Epithelial cell of proximal tubule (primary cell): ENCODE measurements at places on chromosomes 6 and 20. TPM values are rescaled to one million over a fixed set of nuclear protein-coding genes. Genes with fewer than 3 reads are reported as not detected.

Gene MRPL18
- 166 and 183 TPM in 2 replicates for total RNA-seq

Gene NHLRC1
- total RNA-seq, result 0.40 and 1.2 TPM in 2 replicates

Gene MAFB
- total RNA-seq, result 0.12 TPM in 1 of 2 replicates, not detected in the other

- DNase-seq, result no peak
These were observed 23.5 kb downstream of the TBC1D20 start for GRCh38 chr20:438571-439469.

DNA sequence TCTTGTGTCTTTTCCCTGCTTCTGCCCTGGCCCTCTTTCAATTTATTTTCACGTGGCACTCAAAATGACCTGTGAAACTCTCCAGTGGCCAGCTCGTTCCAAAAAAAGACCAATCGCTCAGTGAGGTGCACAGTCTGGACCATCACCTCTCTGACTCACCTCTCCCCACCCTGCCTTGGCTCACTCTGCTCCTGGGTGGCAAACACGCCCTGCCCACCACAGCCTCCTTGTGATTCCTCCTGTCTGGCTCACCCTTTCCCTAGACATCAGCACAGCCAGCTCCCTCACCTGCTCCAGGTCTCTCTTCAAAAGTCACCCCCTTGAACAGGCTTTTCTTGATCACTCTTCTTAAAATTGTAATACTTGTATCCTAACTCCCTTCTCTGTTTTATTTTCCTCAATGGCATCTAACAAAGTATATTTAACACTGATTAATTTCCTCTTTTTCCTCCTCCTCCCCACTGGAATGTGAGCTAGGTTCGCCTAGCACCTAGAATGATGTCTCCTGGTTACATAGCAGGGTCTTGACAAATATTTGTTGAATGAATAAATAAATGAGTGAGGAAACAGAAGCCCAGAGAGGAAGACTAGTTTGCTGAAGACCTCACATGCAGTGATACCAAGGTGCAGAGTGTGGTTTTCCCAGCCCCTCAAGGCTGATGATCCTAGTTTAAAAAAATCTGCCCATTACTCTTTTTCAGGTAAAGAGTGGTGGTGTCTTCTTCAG lies 109.0 kb downstream of the GJA10 start:
- no peak for DNase-seq

DNA sequence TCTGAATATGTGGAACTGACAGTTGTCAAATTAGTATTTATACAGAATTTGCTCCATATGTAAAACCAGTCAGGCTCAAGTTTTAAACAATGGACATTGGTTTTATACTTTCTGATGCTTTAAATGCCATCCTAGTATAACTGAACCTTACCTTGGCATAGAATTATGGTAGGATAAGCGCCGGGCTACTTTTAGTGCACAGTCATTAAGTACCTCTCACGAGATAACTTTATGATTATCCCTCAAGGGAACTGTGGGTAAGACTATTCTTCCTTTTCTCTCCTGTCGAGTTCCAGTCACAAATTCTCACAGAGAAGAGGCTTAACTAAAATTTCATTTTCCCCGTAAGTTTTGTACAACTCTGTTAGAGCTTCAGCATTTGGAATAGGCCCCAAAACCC lies 110.6 kb upstream of the PTPRK start:
- DNase-seq, result no peak

DNA sequence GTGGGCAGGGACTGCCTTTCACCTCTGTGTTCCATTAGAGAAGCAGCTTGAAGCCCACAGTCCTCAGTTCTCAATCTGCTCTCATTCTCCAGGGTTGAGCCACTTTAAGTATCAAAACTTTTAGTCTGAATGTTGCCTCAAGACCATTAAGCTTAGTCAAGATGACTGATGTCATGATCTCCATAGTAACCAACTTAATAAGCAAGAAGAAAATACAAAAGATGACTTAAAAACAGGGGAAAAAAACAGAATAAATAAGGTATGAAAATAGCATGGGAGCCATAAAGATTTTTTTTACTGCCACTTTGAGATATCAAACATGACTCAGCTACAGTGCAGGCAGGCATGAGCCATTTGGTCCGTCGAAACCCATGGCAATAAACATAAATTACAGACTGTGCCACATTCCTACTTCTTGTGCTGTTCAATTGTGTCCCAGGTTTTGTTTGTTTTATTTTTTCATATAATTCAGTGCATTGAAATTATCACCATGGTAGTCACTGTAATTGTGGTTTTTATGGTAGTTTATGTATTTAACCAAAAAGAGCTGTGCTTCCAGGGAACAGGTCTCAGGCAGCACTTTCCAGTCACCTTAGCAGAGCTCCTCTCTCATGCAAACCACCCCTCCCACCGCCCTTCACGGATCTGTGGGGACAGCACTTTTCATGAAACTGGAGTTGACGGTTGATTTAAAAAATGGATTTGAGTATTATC lies 156.5 kb upstream of the INSM1 start:
- no peak for DNase-seq

DNA sequence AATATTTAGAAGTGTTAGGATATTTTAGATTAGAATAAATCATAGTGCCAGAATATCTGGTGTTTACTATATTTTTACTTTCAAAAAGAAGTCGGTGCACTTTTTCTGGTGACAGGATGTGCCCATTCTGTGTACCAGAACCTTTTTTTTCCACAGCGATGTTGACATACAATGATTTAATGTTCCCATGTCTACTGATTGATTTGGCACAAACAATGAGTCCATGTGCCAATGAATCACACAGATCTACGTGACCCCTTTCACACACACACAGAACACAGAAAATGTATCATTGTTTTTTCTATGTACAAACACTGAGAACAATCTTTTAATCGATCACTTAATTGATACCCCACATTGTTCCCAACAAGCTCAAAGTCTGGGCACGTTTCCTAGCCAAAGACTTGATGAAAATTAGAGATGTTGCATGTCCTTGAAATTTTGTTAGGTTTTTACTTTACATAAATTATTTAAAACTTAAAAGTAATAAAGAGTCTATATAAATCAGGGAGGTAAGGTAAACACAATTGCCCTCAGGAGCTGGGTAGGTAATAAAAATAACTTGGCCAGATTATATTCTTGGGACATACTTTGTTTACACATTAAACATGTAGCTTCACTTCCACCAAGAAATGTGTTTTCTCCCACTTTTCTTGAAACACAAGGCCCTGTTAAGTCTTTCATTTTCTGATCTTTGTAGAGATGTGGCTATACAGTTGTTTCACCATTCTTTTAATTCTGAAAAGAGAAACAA lies 36.4 kb upstream of the SOX4 start:
- DNase-seq, result peak; percentile 43

DNA sequence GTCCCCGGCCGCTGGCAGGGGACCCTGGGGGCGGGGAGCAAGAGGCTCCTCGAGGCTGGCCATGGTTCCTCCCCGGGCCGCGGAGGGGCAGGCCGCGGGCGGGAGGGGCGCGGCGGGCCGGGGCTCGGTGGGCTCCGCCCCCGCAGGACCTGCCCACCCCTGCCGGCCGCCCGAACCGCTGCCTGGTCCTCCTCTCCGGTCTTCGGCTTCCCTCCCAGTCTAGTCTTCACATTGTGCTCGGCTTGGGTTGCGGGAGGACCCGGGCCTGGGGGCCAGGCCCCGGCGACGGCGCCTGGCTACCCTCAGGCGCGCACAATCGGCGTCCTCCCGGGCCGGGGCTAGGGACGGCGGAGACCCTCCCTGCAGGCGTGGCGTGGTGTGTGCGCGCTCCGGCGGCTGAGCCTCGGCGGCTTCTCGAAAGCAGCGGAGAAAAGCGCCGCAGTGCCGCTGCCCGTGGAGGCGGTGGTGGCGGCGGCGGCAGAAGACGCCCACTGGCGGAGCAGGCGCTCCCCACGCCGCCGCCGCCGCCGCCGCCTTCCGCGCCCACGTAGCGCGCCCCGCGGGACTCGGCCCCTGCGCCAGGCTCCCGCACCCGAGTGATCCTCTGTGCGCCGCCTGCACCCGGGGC lies at the start of gene PDE10A:
TSS of gene PDE10A (minus strand) at position 493 of the 628 bp plus-strand sequence. CDS start at position 63, 430 bp downstream.
- no peak for DNase-seq

- DNase-seq, result no peak
These were observed 24.1 kb upstream of the CCR6 start for GRCh38 chr6:167098825-167099225.
